ENCODE measurements at places on chromosomes 13 and 19.

DNA sequence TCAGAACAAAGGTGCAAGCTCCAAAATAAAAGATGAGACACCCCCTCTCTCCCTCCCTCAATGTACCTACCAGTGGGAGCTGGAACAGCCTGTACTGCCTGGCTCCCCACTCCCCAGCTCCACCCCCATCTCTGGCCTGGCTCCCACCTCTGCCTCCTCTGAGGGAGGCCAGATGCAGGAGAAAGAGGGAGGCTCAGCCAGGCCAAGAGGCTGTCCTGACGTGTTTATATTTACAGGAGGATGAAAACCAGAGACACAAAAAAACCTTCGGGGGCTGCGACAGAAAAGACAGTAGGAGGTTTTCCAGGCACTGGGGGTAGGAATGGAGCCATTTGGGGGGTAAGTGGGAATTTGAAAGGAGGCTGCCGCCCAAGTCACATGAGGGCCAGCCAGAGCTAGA is 19.7 kb downstream of the ARHGEF18 start:
- no peak for DNase-seq
- H3K27me3 ChIP-seq: peaks cover 42% of the 10 kb centered on the region
- no peak overlapping the region for H3K27ac ChIP-seq
- peaks cover 3% of the 10 kb centered on the region for H3K4me1 ChIP-seq
- no peaks in the 10 kb centered on the region for H3K36me3 ChIP-seq
- no peak overlapping the region for H3K4me3 ChIP-seq

GRCh38 chr13:28326056-28326455 is 168.9 kb downstream of the FLT1 start:
- no peaks in the 10 kb centered on the region for H3K36me3 ChIP-seq
- H3K27me3 ChIP-seq: no peaks in the 10 kb centered on the region
- no peak overlapping the region for H3K4me3 ChIP-seq
- no peak overlapping the region for H3K27ac ChIP-seq
- no peak for DNase-seq

GRCh38 chr13:40190641-40191100 is 475.8 kb downstream of the FOXO1 start:
- H3K27ac ChIP-seq: no peak overlapping the region
- no peak for DNase-seq
- H3K36me3 ChIP-seq: no peaks in the 10 kb centered on the region
- no peak overlapping the region for H3K4me3 ChIP-seq

GRCh38 chr19:10361569-10362011 is 18.8 kb downstream of the TYK2 start:
- peaks cover 81% of the 10 kb centered on the region for H3K36me3 ChIP-seq
- DNase-seq: peak; percentile 78
- H3K27me3 ChIP-seq: no peaks in the 10 kb centered on the region
- no peak overlapping the region for H3K4me3 ChIP-seq
- no peak overlapping the region for H3K27ac ChIP-seq

DNA sequence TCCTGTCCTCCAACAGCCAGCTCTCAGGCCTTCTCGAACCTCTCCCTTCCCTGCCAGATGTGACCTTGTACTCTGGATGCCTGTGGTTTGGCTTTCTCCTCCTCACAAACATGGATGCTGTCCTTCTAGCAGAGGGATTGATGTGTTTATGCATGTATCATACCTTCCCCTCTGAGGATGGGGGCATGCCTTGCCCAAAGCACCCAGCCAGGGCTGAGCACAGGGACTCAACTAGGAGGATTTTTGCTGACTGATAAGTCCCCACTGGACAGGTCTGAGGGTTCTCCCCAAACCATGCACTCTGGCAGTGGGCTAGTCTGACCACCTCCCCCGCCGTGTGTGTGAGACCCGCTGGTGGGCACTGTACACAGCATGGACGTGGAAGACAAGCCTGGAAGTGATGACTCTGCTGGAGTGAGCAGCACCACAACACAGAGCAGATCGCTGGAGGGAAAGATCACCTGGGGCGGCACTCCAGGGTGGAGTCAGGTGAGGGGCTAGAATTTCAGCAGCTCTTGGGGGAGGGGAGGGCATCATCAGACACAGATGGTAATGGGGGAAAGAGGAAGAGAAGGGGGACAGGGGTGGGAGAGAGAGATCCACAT is 360.3 kb upstream of the ZNF507 start:
- H3K36me3 ChIP-seq: no peaks in the 10 kb centered on the region
- H3K4me3 ChIP-seq: no peak overlapping the region
- peaks cover 4% of the 10 kb centered on the region for H3K27me3 ChIP-seq
- no peak overlapping the region for H3K27ac ChIP-seq
- no peaks in the 10 kb centered on the region for H3K4me1 ChIP-seq
- DNase-seq: no peak

DNA sequence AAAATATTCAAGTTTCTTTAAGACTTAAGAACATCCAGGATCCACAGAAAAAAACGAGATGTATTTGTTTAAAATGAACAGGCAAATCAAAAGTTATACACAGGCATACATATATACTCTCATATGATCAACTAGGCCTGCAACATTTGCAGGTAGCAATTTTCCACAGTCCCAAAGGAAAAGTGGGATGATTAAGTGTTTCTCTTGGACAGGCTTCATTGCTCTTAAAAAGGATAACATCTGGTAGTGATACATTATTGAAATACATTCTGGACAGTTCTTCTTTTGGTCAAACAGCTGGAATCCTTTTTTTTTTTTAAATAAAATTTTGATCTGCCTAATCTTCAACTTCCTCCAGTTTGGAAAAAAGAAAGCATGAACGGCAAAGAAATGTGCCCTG is 114.8 kb upstream of the TDRD3 start:
- H3K4me3 ChIP-seq: no peak overlapping the region
- no peaks in the 10 kb centered on the region for H3K36me3 ChIP-seq
- peaks cover 9% of the 10 kb centered on the region for H3K27me3 ChIP-seq
- no peak for DNase-seq
- no peaks in the 10 kb centered on the region for H3K4me1 ChIP-seq
- H3K27ac ChIP-seq: no peak overlapping the region

DNA sequence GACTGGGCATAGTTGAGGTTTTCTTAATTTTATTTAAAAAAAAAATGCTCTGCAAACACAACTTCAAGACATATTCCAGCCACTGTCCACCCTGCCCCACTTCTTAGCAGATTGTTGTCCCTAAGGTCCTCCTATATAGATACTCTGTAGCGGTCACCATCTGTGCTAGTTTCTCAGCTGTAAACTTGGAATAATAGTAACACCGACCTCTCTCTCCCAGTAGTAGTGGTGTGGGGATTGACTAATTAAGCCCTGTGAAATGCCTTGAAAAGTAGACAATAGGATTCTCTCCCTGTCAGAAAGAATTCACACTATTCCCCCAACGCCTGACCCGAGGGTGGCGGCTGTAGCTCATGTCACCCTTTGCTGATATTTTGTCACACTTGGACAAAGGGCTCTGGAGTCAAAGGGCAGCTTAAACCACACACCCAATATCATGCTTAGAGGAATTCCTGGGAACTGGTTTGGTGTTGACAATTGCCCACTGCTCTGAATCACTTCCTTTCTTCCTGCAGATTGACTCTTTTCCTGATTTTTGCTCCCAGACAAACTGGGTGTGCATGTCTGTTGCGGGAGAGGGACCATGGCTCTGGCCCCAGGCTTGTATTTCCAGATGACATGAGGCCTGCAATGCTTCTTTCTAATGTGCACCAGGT is 9.2 kb upstream of the SERP2 start:
- DNase-seq: no peak
- peaks cover 3% of the 10 kb centered on the region for H3K4me1 ChIP-seq
- H3K4me3 ChIP-seq: no peak overlapping the region
- H3K36me3 ChIP-seq: no peaks in the 10 kb centered on the region
- H3K27ac ChIP-seq: no peak overlapping the region

DNA sequence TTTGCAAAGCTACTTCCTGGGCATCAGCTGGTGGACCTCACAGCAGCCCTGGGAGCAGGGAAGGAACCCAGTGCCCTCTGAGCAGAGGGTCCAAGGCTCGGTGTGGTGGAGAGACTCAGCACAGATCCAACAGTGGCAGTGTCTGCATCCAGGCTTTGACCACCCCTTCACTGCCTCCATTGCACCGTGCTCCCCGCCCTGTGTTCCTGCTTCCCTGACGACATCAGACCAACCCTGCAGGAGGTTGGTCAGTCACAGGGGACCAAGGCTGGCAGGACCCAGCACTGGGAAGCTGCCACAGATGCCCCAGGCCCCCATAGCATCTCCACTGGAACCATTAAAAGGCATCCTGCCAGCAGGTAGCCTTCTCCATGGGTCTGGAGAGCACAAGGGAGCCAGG is 7.8 kb upstream of the VSTM2B start:
- no peak overlapping the region for H3K4me3 ChIP-seq
- no peaks in the 10 kb centered on the region for H3K36me3 ChIP-seq
- no peak overlapping the region for H3K27ac ChIP-seq
- H3K4me1 ChIP-seq: no peaks in the 10 kb centered on the region
- no peak for DNase-seq

GRCh38 chr19:35104361-35104760 is 11.3 kb upstream of the FXYD3 start:
- no peak for DNase-seq
- H3K36me3 ChIP-seq: no peaks in the 10 kb centered on the region
- peaks cover 19% of the 10 kb centered on the region for H3K4me1 ChIP-seq
- H3K4me3 ChIP-seq: no peak overlapping the region

- no peak overlapping the region for H3K4me3 ChIP-seq
- DNase-seq: no peak
- H3K36me3 ChIP-seq: no peaks in the 10 kb centered on the region
Observed at GRCh38 chr13:32254916-32255723, 60.0 kb downstream of the ZAR1L start.

GRCh38 chr13:100323937-100324336 is 235.0 kb downstream of the PCCA start:
- no peaks in the 10 kb centered on the region for H3K36me3 ChIP-seq
- no peak for DNase-seq
- no peak overlapping the region for H3K4me3 ChIP-seq
- no peaks in the 10 kb centered on the region for H3K4me1 ChIP-seq
- no peaks in the 10 kb centered on the region for H3K27me3 ChIP-seq
- no peak overlapping the region for H3K27ac ChIP-seq

DNA sequence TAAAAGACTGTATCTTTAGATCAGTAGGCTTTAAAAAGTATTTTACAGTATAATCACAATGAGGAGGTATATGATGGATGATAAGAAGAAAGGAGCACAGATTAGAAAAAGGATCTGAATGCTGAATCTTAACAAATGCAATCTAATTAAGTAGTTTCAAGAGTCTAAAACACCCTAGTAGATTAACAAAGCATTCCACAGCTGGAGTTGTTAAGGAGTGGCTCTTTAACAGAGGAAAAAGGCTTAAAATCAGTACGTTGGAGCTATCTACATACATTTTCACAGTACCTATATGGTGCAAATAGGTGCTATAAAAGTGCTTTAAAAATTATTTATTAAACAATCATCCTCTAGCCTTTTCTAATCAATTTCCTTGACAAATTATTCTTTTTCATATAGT is 34.5 kb downstream of the TSC22D1 start:
- no peaks in the 10 kb centered on the region for H3K4me1 ChIP-seq
- H3K27me3 ChIP-seq: no peaks in the 10 kb centered on the region
- no peak overlapping the region for H3K27ac ChIP-seq
- no peaks in the 10 kb centered on the region for H3K36me3 ChIP-seq
- DNase-seq: no peak
- H3K4me3 ChIP-seq: no peak overlapping the region

DNA sequence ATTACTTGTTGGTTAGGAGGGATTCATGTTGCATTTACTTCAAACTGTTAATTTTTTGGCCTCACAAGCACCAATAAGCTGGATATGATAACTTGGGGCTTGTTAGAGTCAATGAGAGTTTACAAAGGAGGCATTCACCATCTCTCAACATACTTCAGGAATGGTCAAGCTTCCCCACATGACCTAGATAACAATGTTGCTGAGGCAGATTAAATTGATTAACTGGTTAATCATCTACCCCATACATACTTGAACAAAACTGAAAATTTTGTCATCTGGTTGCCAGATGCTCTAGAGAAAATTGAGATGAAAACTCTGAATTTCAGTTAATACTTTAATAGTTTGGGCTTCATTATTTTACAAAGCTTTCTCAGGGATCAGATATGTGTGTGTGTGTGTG is 43.0 kb upstream of the UBL3 start:
- H3K27me3 ChIP-seq: peaks cover 5% of the 10 kb centered on the region
- H3K27ac ChIP-seq: no peak overlapping the region
- DNase-seq: no peak
- H3K36me3 ChIP-seq: no peaks in the 10 kb centered on the region
- H3K4me1 ChIP-seq: no peaks in the 10 kb centered on the region

DNA sequence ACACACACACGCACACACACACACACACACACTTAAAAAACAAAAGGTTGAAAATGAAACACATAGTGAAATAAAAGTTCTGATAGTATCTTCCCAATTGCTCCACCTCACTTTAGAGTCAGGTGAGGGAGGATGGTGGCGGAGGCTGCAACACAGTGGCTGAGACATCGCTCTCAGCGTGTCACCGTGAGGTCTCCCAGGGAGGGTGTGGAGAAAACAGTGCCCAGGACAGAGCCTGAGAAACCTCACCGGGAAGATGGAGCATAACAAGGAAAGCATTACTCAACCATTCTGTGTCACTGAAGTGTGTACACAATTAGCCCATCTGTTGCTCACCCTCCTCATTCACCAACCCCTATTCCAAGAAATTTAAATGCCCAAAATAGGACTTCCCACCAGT is 111.4 kb upstream of the USP29 start:
- H3K4me3 ChIP-seq: no peak overlapping the region
- no peak for DNase-seq
- H3K27ac ChIP-seq: no peak overlapping the region
- H3K36me3 ChIP-seq: no peaks in the 10 kb centered on the region

DNA sequence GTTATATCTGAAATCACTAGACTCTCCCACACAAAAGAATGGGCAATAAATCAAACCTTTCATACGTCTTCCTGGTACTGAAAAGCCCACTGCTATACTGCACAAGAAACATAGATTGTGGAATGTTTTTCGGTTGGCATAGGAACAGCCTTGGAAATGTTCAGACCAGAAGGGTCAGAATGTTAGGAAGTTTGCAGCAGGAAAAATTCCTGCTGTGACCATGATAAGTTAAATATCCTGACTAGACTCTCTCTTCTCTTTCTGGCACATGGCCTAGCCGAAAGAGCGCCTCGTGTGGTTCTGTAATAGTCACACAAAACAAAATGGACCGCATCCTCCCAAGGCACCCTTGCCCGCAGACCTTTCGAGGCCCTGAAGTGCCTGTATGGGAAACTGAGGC is 427.2 kb downstream of the COG6 start:
- no peak for DNase-seq
- no peak overlapping the region for H3K27ac ChIP-seq
- no peaks in the 10 kb centered on the region for H3K36me3 ChIP-seq
- H3K27me3 ChIP-seq: peaks cover 5% of the 10 kb centered on the region
